ENCODE measurements at places on chromosomes 3 and 15.

DNA sequence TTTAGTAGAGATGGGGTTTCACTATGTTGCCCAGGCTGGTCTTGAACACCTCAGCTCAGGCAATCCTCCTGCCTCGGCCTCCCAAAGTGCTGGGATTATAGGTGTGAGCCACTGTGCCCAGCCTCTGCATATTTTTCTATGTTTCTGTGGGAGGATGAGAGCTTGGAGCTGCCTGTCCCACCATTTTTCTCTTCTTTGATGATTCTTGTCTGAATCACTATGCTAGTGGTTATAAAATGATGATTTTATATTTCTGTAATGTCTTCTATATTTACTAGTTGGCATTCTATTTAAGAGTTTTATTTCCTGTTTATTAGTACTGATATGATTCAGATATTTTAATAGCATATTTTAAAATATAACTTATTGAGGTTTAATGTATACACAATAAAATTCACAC is 69.7 kb downstream of the CHCHD6 start:
- DNase-seq = no peak

GRCh38 chr15:33908406-33908805 is 59.9 kb upstream of the CHRM5 start:
- DNase-seq = no peak

DNA sequence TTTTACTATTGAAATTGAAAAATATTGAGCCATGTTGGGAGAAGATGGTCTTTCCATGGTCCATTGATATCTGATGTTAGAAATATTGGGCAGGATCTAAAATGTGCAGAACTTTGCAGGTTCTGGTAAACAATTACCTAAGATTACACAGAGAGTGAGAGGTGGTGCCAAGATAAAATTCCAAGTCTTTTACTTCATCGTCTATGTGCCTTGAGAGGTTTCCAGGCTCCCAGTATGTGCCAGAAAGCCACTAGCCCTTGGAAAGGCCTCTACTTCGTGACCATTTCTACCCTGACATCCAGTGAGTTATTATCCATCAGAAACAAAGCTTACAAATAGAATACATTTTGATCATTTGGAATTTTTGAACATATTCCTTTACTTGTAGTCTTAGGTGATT is 27.6 kb downstream of the CD200 start:
- no peak for DNase-seq

GRCh38 chr15:98442901-98443300 is 205.4 kb upstream of the IGF1R start:
- DNase-seq = no peak

- DNase-seq = no peak
Measured at GRCh38 chr3:182327196-182327681, 466.1 kb upstream of the ATP11B start.

Measured in ascending aorta (tissue), 2 donors.